ENCODE measurements at places on chromosomes 13 and 19.

GRCh38 chr13:67806796-67807195, 576.7 kb upstream of the PCDH9 start:
- DNase-seq: no peak

GRCh38 chr19:46297700-46298478, 1.0 kb downstream of the HIF3A start:
- no peak for DNase-seq

GRCh38 chr13:107643615-107644014, 571.7 kb downstream of the LIG4 start:
- DNase-seq: no peak

GRCh38 chr13:95222733-95223018, 78.6 kb downstream of the ABCC4 start:
- DNase-seq: no peak

DNA sequence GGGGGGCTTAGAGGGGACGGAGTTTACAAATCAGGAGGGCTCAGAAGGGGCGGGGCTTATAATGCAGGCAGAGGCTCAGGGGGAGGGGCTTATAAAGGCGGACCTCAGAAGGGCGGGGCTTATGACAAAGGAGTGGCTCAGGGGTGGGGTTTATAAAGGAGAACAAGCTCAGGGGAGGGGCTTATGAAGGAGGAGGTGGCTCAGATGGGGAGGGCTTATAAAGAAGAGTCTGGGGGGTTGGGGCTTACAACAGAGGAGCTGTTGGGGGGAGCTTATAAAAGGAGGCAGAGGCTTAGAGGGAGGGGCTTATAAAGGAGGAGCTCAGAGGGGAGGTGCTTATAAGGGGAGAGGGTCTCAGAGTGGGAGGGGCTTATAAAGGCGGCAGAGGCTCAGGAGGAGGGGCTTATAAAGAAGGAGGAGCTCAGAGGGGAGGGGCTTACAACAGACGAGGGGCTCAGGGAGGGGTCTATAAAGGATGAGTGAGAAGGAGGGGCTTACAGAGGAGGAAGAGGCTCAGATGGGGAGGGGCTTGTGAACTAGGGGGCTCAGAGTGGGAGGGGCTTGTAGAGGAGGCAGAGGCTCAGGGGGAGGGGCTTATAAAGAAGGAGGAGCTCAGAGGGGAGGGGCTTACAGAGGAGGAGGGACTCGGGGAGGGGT, 1.0 kb downstream of the SMIM24 start:
- DNase-seq: peak; percentile 43

GRCh38 chr13:90233933-90234672, 1113.4 kb upstream of the MIR17HG start:
- no peak for DNase-seq

GRCh38 chr13:111317042-111317550, 3.3 kb upstream of the TEX29 start:
- no peak for DNase-seq

DNA sequence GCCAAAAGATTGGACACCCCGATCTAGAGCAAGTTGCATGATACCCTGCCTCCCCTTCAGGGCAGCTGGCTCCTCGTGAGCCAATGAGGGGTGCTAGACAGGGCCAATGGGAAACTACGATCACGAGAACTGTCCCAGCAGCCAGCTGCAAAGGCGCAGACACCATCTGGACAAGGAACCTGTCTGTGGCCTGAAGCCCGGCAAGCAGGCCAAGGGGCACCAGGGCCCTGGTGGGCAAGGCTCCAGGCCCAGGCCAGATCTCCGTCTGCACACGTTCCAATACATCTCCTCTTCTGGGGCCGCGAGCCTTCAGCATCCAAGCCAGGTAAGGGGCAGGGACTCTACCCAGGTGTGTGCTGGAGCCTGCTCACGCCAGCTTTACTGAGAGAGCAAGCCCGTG, 20.2 kb downstream of the MED26 start:
- no peak for DNase-seq

DNA sequence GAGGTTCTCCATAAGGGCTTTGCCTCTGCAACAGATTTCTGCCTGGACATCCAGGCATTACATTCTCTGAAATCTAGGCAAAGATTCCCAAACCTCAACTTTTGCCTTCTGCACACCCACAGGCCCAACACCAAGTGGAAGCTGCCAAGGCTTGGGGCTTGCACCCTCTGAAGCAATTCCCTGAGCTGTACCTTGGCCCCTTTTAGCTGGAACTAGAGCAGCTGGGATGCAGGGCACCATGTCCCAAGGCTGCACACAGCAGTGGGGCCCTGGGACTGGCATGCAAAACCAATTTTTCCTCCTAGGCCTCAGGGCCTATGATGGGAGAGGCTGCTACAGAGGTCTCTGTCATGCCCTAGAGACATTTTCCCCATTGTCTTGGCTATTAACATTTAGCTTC, 943.2 kb downstream of the PCDH17 start:
- no peak for DNase-seq
